Activated CD4-positive, alpha-beta T cell treated with anti-CD3 and anti-CD28 coated beads, Interleukin-2, amount 50 U/mL, for 24 hours (primary cell): ENCODE measurements at places on chromosomes 6 and 20.

DNA sequence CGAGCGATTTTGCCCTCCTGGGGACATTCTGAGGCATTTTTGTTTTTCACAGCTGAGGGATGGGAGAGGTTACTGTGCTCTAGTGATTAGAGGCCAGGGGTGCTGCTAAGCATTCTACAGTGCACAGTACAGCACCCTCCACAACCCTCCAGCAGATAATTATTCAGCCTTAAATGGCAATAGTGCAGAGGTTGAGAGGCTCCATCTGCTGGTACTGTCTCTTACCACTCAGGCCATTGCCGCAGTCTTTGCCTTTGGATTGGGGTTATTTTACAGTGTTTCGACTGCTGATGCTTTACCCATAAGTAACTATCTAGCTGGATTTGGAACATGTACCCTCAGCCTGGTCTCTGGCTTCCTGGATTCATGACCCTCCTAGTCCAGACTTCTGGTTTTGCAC lies 705.3 kb downstream of the KIF16B start:
- no peak for DNase-seq

- DNase-seq = no peak
Measured at GRCh38 chr20:43959079-43959919, 44.6 kb downstream of the TOX2 start.

DNA sequence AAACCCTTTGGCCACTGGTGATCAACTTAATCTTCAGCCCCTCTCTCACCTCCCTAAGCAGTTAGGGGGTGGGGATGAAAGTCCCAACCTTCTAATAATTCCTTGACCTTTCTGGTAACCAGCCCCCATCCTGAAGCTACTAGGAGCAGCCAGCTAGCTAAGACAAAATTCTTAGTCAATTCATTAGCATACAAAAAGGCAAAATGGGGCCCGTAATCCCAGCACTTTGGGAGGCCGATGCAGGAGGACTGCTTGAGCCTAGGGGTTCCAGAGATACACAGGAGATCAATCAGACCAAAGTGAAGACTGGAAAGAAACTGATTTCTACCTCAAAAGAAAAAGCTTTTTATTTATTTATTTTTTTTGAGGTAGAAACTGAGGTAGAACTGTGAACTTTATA lies 1.8 kb downstream of the ASCC3 start:
- no peak for DNase-seq

DNA sequence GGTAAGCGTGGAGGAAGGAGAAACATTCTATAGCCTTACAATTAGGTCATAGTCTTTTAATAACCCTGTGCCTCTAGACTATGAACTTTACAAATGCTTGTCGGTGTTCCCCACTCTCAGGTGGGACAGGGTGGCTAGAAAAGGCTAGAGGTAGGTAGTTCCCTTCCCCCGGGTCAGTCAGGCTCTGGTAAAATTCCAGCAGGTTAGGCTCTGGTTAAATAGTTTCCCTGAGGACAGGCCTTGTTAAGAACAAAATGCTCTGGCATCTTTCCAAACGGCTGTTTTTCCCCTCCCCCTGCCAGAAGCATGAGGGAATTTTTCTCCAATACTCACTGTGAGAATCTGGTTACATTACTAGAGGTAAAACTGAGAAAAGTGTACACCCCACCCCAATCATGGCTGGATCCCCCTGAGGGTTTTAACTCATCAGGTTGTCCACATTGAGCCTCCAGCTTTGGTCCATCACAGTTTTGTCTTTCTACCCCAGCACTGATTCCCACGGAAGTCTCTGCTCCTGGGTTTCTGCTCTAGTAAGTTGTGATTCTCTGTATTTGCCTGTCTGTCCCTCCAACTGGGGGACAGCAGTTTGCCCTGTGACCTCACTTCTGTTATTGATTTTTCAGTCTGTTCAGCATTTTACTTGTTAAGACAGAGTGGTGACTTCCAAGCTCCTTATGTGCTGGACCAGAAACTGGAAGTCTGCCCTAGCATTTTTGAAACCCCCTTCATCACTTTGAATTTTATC lies 84.7 kb upstream of the ADGRF1 start:
- no peak for DNase-seq

- no peak for DNase-seq
Measured at GRCh38 chr20:31821427-31821826, 2.3 kb downstream of the MYLK2 start.

DNA sequence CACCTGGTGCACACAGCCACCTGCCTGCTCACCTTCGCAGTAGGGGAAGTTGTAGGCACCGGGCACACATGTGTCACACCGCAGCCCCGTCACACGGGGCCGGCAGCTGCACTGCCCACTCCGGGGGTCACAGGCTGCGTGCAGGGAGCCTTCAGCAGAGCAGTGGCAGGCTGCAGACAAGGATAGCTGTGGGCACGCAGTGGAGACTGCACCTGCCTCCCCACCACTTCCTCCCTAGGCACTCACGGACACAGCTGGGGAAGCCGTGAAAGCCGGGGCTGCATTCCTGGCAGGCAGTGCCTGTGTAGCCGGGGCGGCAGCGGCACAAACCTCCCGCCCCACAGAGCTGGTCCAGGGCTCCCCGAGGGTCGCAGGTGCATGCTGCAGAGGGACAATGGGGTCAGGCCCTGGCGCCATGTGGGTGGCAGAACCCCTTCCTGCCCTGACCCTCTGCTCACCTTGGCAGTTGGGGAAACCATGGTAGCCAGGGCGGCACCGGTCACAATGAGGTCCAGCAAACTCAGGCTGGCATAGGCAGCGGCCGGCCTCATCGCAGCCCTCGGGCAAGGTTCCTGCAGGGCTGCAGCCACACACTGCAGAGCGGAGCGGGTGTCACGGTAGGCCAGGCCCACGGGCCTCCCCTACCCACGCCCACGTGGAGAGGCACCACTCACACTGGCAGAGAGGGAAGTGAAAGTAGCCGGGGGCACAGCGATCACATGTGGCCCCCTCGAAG lies 29.4 kb downstream of the LAMA5 start:
- no peak for DNase-seq
